ENCODE measurements at places on chromosomes 4 and X.

DNA sequence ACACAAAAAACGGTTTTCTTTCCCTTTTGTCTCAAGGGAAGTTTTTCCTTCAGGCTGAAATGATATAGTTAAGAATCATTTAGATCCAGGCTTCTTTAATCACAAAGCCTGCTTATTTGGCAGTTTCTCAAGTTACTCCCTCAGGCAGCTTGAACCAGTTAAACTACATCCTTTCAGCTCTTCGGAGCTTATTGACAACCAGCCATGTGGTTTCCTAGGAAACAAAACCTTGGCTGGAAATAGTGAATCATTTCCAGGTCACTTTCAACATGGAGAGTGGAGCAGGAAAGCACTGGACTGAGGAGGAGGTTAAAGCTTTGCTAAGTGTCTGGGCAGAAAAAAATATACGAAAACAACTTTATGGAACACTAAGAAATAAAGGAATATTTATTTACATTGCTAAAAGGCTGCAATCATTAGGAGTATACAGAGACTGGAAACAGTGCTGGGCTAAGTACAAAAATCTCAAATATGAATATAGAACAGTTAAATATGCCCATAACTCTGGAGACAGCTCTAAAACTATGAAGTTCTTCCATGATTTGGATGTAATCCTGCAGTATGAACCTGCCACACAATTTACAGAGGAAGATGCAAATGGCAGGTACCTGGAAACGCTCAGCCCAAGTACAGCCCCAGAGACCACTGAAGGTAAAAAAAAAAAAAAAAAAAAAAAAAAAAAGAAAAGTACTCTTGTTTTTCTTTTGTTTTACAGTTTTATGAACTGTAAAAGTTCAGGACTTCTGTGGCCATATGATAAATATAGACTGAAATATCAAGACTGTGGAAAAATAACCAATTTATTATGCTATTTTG, 23.2 kb upstream of the AASDH start:
- peak; percentile 69 for DNase-seq

- DNase-seq: peak; percentile 78
Measured at GRCh38 chrX:103254921-103255493, at the start of gene TCEAL8. Gene TCEAL8 (minus strand): TSS chrX:103255155. CDS start chrX:103253979, 1,176 bp downstream.

DNA sequence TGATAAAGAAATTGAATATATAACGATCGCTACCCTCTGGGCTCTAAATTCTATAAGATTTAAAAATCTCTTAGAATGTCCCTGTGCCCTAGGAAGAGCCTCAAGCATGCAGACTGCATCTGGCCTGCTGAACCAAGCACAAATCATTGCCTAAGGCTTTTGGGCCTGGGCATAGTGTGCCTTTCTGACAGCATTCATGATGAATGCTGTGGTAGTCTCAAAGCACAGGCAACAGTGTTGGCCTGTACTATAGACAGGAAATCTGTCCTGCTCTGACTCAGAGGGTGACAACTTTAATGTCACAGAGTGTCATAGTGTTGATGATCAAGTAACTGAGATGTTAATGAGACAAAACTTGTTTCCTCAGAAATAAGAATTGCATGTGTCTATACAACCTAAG, 717.3 kb downstream of the STIM2 start:
- no peak for DNase-seq

DNA sequence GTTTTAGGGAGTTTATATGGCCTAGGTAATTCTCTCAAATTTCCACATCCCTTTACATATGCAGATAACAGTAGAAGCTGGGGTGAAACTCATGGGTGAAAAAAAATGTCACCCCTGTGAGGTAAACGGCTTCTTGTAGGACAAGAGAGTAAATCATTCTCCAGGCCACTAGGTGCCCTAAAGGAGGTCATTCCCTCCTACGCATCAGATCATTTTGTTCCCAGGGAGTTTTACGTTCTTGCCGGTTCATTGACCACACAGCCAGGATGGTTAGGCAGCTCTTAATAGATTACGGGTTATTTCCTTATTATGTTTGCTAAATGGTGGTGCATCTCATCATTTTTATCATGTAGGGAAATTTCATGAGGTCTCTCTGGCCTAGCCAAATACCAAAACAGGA, 225.8 kb upstream of the NOCT start:
- DNase-seq: no peak

DNA sequence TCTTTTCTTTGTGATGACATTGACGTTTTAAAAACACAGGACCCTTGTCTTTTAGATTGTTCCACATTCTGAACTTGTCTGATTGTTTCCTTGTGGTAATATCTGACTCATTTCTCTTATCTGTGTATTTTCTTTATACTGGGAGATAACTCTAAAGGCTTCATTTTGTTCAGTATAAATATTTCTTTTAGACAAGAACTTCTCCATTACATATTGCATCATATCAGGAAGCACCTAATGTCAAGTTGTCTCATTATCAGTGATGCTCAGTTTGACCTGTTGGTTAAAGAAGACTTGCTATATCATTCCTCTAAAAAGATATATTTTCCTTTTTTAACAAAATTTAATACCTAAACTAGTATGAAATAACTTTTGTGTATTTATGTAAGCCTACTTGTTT, 152.3 kb upstream of the BMP3 start:
- DNase-seq: no peak

DNA sequence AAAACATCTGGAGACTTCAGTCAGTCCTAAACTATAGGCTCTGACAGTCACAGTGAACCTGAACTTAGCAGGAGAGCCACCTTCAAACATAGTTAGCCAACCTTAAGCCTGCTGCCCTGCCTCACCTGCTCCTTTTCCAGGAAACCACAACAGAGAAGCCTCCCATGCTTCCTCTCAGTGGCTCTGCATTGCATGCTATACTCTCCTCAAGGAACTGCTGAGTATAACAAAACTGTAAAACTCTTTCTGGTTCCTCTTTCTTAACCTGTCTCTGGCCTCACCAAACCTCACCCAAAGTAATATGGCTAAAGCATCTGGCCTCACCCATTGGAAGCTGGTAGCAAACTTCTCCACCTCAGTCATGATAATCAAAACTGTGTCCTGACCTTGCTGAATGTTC, 122.1 kb downstream of the ANKRD50 start:
- DNase-seq: no peak

DNA sequence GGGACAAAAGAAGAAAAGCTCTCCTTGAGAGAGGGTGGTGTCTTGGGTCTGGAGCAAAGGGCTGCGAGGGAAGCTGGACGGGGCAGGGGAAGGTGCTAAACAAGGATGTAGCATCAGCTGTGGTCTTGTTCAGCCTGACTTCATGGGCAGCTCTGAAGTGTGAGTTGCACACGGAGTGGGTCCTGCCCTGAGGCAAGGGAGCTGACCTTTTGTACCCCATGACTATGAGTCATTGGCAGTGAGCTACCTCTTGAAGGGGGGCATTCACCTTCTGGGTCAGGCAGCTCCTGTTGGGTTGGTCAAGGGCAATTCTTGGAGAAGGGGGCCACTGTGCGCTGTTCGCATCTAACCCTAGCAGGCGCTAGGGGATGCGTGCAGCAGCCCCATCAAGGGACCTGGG, 151.8 kb downstream of the SMIM20 start:
- no peak for DNase-seq

GRCh38 chr4:93831716-93832496, 3.4 kb downstream of the ATOH1 start:
- no peak for DNase-seq

GRCh38 chr4:136713140-136713539, 819.2 kb downstream of the PCDH18 start:
- DNase-seq: no peak

DNA sequence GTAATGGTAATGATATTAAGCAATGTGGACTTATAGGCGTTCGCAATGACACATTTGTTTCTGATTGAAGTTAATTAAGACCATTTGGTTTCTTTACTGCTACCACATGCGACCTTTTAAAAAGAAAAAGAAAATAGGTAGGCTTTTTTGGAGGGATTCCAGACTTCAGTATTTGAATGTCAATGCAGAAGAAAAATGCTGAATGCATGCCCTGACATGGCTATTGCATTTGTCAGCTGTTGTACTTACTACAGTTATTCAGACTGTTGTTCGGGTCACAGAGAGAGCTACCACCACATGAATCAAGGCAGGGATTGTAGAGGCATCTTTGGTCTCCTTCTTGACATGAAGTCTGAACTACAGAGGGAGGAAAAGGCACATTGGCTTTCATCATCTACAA, 163.7 kb downstream of the CORIN start:
- DNase-seq: no peak

DNA sequence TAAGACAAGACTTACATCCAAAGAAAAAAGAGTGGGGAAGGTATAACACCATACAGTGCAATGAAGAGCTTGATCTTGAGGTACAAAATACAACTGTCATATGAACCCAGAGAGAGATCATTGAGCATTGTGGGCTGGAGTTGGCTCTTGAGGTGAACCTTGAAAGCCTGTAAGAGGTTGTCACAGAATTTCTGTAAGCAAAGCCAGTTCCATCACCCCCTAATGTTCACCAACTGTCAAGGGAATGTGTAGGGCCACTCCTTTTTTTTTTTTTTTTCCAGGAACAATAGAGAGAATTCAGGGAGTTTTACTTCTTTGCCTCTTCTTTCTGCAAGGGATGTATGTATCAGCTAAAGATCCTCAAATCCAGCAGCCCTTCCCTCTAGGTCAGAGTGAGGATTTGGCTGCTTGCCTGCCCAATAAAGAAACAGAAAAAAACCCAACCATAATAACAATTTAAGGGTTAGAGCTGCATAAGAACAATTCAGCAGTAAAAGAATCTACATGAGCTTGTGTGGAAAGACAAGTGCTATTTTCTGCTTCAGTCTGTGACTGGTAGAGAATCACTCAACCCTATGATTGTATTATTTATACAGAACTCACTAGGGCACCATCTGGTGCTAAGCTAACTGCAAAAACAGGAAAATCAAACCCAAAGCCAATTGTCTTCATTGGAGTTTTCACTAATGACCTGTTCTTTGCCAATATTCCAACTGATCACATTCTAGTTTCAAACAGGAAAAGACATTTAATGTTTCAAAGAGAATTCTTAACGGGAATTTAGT, 217.5 kb upstream of the TEX13C start:
- DNase-seq: no peak

GRCh38 chrX:131270080-131270479, 19.0 kb downstream of the IGSF1 start:
- DNase-seq: no peak

DNA sequence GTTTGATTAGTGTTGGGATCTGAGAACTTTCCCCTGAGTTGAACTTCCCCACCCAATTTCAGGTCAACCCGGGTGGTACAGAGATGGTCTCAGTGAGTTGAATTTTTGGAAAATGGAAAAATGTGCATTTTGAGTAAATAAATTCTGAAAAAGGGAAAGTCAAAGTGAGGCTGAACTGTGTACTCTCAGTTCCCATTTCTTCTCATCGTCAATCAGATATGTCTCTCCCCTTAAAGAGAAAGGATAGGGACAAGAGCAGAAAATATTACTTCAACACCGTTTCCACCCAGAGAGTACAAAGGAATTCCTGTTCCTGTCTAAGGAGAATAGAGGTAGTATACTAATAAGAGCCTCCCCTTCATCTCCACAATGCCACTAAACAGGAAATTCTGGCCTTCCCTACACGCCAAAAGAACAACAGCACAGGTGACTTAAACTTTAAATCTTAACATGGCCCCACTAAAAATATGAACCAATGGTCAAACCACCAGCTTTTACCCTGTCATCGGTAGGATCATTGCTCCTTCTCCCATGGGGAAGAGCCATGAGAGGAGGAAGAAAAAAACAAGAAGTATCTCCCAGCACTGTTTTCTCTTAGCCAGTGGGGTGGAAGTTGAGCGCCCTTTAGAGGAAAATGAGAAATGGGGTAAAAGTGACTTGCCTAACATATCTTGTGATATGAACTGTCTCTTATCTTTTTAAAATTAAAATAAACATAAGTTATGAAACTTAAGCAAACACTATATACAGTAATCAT, 30.3 kb downstream of the BMP3 start:
- DNase-seq: no peak
